ENCODE measurements at places on chromosomes 12 and 14.

DNA sequence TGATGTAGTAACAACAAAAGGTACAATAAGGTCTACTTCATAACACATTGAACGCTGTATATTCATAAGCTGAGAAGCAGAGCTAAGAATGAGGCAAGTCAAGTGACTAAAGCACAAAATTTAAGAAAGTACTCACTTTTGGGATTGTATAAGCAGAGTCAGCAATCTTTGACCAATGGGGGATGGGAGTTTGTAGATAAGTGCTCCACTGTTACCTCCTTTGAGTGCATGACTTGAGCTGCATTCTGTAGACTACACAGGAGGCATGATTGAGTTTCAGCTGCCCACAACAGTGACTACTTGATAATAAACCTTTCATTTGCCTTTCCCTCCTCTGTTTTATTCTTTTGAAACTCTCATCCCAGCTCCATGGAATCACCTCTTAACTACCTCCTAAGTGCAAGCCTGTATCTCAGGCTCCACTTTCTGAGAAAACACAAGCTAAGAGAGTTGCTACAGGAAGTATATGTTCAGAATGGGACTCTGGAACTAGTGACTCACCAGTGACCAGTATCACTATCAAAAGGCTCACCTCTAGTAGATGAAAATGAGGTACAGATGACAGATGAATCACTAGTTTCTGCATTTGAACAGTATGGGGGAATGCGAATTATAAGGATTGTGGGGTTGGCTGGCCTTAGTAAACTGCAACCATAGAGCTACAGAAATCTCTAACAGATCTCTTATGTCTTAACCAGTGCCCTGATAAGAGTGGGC, 49.2 kb downstream of the SLC35F4 start:
- no peak for DNase-seq

- no peak for DNase-seq
Observed at GRCh38 chr14:51628238-51628637, 23.5 kb upstream of the FRMD6 start.

GRCh38 chr12:101619026-101619786, 24.4 kb downstream of the MYBPC1 start:
- no peak for DNase-seq

DNA sequence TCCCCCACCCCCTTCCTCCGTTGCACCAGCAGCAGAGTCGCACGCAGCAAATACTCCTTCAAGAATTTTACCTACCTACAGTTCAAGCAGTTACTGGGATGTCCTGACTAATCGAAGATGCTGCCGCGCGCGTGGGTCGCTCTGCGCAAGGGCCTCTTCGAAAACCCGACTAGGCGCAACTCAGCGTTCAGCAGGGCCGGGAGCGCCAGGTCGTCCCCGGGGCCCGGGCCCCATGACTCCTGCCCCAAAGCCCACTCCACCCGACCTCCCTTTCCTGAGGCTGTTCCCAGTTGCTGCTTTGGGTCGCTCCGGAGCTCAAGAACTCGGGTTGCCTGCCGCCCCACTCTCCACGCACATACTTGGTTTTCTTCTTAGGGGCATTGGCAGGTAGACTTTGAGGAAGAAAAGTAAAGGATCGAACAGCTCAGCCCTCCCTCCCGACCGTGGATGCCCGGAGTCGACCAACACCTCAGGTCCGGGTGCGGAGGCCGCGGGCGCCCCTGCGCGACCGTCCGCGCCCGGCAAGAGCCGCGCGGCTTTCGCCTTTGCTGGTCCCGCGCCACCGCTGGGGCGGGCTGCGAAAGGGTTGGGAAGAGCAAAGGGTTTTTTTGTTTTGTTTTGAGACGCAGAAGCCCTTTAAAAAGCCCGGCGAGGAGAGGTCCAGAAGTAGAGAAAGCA, 1.9 kb downstream of the BMP4 start:
- DNase-seq: no peak

DNA sequence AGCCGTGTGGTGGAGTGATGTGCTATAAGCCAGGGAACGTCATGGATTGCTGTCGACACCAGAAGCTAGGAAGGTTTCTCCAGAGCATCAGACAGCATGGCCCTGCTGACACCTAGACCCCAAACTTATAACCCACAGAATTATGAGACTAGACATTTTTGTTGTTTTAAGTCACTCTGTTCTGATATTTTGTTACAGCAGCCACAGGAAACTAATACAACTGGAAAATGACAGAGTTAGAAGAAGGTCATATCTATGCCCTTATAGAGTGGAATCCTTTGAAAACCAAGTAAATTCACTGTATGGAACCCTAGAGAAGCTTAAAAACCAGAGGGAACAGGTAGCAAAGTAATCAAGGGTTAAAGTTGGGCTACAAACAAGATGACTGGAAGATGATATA, 42.5 kb downstream of the SPTLC2 start:
- DNase-seq: no peak

- DNase-seq: no peak
Observed at GRCh38 chr14:86404989-86405649, 875.2 kb downstream of the FLRT2 start.

DNA sequence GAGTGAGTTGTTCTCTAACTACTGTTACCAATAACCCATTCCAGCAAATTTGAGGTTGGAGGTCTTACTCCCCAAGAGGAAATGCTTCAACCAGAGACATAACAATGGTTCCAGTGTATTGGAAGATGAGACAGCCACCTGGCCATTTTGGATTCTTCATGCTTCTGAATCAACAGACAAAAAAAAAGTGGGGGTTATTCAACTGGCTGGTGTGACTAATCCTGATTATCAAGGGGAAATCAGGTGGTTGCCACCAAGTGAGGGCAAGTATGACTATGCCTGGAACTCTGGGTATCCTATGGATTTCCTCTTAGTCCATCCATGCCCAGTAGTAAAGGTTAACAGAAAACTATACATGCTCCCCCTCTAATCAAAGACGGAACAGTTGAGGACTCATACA, 29.9 kb upstream of the ZNF641 start:
- no peak for DNase-seq

- DNase-seq: no peak
Observed at GRCh38 chr12:92971859-92972524, 42.9 kb upstream of the EEA1 start.

DNA sequence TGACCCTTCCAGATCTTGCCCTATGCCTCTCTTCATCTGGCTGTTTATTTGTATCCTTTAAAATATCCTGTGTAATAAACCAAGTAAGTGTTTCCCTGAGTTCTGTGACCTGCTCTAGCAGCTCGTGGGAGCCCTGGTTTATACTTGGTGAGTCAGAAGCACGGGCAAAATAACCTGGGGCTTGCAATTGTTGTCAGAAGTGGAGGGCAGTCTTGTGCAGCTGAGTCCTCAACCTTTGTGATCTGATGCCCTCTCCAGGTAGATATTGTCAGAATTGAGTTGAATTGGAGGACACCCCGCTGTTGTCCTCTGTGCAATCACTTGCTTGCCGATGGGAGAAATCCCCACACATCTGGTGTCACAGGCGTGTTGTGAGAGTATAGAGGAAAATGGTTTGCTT, 62.5 kb upstream of the PRICKLE1 start:
- DNase-seq: no peak

DNA sequence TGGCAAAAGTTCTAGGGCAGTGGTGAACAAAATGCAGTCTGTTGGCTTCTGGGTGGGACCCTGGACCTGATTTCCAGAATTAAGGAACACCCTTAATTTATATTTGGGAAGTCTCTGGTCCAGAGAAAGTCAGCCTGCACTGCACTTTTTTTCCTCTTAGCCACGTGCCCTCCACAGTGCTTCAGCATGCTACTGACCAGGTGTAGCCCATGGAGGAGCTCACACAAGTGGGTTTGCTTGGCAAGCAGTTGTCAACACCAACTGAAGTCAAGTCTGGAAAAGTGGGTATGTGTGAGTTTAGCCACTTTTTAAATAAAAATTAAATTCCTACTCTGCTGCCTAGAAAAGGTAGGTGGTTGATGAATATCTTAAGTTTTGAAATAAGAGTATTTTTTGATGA, 111.3 kb downstream of the DAAM1 start:
- DNase-seq: no peak
